ENCODE measurements at places on chromosomes 16 and 17. TPM values are rescaled to one million over a fixed set of nuclear protein-coding genes. Genes with fewer than 3 reads are reported as not detected.

MT1A gene
- total RNA-seq: 56.7 TPM

- no peak for DNase-seq
These were observed 11.6 kb downstream of the DDX42 start for GRCh38 chr17:63785556-63785955.

- no peak for DNase-seq
These were observed 34.3 kb downstream of the GINS2 start for GRCh38 chr16:85654251-85655095.

DNA sequence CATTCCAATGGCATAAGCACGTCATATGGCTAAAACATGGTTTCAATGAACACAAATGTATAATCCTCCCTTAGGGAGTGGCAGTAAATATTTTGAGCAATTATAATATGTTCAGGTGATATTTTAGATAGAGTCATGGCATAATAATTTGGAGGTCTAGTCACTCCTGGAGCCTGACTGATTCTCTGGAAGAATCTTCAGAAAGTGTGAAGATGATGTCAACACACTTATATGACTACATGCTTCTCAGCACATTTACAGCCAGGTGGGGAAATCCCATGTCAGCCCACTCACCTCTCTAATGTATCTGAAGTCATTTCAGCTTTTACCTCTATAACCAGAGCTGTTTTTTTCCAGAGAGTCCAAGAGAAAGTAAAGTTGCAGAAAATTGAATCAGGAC, 474.8 kb downstream of the SHISA9 start:
- DNase-seq: no peak

DNA sequence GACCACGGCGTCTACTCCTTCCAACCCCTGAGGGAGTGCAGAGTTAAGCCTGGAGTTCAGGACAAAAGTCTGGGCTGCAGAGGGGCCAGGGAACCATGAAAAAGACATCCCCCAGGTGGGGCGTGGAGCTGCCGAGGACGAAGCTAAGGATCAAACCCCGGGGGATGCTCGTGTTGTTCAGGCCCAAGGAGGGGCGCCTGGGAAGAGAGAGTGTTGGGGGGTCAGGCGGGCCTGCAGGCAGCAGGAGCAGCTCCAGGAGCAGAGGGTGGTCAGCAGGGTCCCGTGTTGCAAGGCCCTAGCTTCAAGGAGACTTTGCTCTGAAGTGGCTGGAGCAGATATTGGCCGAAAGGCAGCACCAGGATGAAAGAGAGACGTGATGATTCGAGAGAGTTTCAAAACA, 26.7 kb downstream of the NECAB2 start:
- DNase-seq: no peak

GRCh38 chr17:60445144-60445543, 22.9 kb downstream of the CHCT1 start:
- DNase-seq: no peak

DNA sequence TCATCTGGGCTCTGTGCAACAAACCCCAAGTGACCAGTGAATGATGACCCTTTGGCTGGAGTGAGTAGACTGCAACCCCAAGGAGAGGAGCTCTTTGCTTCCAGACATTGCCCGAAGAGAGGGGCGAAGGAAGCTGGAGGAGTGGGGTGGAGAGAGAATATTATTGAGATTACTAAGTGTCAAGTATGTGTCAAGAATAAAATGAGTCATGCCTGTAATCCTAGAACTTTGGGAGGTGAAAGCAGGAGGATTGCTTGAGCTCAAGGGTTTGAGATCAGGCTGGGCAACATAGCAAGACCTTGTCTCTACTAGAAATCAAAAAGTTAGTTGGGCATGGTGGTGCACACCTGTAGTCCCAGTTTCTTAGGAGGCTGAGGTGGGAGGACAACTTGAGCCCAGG, 142.0 kb upstream of the CCL2 start:
- no peak for DNase-seq

DNA sequence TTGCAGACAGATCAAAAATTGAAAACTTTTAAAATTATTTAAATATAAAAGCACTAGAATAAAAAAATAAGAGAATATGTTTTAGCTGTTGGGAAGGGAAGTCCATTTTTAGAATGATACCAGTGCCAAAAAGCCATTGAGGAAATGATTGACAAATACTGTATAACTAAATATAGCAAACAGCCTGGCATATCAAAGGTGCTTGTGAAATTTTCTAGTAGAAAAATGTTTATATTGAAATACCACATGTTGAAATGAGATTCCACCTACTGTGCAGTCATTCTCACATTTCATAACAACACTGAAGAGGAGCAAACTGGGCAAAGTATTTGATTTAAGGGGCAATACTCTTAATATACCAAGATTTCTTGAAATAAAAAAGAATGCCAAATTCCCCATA, 183.5 kb downstream of the PHKB start:
- no peak for DNase-seq

TEKT1 gene
- total RNA-seq: not detected

- peak; percentile 97 for DNase-seq
These were observed 2.7 kb upstream of the SPG7 start for GRCh38 chr16:89505204-89506112.

GRCh38 chr17:310111-311010, 42.2 kb downstream of the RPH3AL start:
- DNase-seq: no peak

DNA sequence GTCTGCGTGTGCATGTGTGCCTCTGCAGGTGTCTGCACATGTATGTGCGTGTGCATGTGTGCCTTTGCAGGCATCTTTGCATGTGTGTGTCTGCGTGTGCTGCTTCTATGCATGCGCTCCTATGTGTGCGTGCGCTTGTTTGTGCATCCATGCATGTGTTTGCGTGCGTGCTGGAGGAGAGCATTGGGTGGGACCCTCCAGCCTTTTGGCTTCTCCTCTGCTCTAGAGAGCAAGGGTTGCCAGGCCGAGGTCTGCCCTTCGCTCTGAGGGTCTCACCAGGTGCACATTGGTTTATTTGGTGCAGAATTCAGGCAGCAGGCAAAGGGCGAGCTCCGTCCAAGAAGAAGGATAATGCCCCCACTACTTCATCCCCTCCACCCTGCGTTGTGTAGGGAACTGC, 1.1 kb upstream of the RAB40B start:
- no peak for DNase-seq

- peak; percentile 45 for DNase-seq
These were observed 121.3 kb upstream of the PLCG2 start for GRCh38 chr16:81657781-81658180.

GRCh38 chr17:32143527-32143870, 1.2 kb downstream of the RHOT1 start:
- no peak for DNase-seq

DNA sequence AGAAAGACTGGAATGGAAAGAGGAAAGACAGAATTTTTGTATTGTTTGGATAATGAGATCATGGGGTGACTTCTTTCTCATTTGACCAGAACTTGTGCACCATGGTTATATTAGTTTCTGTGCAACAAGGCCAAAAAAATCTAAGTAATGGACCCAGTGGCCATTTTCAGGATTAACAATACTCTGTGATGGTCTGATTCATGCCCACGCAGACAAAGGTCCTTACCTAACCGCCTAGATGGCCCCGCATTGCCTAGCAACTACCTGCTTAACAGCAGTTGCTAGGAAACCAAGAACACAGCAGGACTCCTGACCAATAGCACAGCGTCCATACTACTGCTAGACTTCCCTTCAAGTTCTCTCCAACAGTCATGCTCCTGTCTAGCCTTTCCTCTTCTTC, 22.4 kb downstream of the MIS12 start:
- peak; percentile 65 for DNase-seq

NPIPA2 gene
- total RNA-seq: not detected

DNA sequence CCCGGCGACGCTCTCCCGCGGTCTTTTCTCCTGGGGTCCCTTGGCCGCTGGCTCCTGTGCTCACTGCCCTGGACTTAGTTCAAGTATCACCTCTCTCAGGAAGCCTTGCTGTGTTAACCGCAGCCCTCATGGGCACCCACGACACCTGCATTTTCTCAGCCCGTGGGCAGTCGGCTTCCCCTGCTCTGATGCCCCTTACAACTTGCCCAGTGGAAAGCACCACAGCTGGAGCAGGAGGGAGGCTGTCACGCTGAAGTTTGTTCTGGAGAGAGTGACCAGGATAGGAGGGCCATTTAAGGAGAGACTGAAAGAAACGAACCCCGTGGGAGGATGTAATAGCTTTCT, 395 bp downstream of the STXBP4 start:
- no peak for DNase-seq

DNA sequence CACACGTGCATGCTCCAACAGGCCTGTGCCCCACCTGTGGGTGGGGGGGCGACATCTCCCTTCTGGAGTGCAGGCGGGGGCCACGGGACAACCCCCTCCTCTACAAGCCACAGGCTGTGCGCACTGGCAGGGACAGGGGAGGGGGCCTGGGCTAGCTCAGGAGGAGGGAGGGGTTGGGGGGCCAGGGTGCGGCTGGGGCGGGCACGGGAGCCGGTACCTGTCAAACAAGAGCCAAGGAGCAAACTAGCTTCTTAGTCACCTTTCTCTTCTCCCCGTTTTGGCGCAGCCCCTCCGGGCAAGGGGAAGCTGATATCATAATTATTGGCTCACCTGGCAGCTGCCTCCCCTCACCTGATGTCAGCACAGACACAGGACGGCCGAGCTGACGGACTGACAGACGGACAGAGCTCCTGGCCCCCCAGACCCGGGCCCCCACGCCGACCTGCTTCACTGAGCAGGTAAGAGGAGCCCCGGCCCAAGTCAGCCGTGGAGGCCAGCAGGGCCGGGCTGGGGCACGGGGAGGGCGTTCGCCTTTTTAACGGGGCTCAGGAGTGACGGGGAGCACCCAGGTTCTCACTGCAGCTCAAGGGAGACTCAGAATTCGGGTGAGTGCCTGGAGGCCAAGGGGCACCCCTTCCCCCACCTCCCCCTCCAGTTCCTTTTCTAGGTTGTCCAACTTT, at the start of gene FOXN1:
TSS of gene FOXN1 (plus strand) at position 363 of the 680 bp plus-strand sequence. CDS start 17,622 bp downstream, outside the sequence.
- DNase-seq: no peak

DNA sequence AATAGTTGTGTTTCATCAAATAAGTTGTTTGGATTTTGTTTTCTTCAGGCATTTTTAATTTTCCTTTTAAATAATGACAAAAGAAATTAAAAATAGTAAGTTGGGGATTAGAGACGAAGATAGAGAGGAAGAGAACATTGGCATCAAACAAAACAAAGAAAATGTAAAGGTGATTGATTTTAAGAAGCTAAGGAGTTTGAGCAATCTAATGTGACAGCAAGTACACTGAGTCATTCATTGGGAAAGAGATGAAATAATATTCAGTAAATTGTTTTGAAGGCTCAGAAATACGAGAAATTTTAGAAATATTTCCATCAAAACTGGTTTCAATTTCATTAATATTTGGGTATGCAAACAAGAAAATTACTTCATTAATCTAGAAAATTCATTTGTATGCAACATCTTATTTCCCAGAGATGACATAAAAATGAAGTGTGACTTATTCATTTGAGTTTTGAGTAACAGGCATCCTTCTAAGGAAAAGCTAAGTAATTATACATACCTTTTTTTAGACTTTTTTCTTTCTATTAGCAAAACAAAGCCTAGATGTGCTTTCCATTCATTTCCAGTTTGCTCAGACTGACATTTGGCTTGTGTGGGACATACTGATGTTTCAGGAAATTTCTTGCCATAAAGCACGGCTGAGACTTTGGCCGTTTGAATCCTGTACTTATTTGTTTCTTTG, 66.7 kb downstream of the COX10 start:
- DNase-seq: no peak

CCL22 gene
- total RNA-seq: not detected

ACSM2A gene
- not detected for total RNA-seq

SLC35G6 gene
- total RNA-seq: not detected

DNA sequence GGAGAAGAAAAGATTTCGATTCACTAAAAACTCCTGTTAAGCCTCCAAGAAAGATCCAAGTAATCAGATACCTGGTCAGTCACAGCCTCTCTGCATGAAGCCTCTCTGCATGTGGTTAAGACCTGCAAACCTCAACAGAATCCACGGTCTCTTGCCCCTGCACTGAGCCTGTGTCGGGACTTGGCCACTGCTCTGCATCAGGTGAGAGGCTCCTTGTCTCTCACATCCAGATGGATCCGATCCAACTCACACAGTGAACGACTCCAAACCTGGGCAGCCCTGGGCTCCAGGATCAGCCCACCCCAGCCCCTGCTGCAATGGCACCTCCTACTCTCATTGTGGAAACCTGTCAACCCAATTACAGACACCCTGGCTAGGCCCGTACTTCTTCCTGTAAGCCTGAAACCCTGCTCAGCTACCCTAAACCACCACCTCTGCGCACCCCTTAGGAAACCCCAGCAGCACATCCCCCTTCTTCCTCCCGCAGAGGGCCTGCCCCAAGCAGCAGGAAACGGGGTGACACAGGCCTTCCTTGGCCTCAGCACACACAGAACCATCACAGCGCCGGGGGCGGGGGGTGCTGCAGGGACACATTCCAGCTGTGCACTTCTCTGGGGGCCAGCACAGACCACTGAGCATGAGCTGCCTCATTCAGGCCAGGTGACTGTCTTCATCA, 129.5 kb downstream of the ANKRD11 start:
- peak; percentile 67 for DNase-seq

DNA sequence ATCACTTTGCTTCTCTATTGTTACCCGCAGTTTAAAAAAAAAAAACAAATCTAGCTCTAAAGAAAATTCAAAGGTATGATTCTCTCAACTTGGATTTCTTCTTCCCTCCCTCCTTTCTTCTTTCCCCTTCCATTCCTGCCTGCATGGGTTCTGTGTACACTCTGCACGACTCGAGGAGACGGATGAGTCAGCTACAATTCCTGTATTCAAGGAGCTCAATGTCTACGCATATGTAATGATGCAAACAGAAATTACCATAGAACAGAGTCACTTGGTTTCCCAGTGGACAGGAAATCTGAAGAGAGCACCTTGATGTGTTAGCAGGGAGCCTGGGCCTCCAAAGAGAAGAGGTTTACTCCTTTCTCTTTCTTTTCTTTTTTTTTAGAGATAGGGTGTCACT, 92.3 kb downstream of the VPS53 start:
- no peak for DNase-seq

- DNase-seq: no peak
These were observed 219.7 kb downstream of the TMEM114 start for GRCh38 chr16:8370374-8371270.

- DNase-seq: peak; percentile 5
These were observed 7.8 kb downstream of the MYO15B start for GRCh38 chr17:75595284-75595919.

TMED6 gene
- total RNA-seq: 1.8 TPM

DNA sequence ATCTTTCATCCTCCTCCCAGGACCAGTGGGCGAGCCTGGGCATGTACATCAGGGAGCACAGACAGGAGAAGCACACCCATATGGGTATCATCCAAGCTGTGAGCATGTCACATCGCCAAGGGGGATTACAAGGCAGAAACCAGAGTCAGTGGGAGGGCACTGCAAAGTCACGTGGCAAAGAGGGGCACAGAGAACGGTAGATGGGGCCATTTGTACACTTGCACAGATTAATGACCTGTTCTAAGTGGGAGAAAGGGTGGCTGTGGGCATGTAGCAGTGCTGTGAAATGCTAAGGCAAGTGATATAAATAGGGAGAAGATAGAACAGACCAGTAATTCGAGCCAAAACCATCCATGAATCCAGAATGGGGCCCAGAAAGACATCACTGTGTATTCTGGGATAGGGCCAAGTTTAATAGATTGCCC, 265.0 kb downstream of the CPPED1 start:
- DNase-seq: no peak

Measured in stomach (tissue), 19 donors.